Kasumi-1 (cell line): ENCODE measurements at places on chromosomes 7 and 10.

DNA sequence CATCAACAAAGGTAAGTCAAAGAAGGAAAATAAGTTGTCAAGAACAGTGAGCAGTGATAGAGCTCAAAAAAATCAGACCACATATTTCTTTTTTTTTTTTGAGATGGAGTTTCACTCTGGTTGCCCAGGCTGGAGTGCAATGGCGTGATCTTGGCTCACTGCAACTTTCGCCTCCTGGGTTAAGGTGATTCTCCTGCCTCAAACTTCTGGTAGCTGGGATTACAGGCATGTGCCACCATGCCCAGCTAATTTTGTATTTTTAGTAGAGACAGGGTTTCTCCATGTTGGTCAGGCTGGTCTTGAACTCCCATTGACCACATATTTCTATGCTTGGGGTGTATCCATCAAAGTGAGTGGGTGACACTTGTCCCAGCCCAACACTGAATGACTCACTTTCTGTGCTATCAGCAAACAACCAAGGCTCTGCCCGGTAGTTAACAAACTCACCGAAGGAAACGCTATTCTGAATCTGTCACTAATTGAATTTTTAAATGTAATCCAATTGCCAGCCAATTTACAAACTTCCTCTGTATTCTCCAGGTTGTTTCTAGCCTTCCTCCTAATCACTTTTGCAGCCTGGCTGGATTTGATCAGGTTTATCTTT is 19.6 kb upstream of the SMNDC1 start:
- DNase-seq, result no peak

DNA sequence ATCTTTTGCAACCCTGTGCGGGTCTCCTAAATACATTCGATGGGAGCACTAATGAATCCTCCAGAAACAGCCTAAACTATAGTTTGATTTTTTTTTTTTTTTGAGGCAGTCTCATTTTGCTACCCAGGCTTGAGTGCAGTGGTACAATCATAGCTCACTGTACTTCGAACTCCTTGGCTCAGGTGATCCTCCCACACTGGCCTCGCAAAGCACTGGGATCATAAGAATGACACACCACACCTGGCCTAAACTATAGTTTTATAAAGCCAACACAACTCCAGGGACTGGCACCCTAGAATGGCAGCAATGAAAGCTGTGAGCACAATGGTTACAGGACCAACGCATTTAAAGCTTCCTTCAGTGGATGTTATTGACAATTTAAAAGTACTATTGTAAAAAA is 14.5 kb upstream of the JMJD1C start:
- DNase-seq, result no peak

DNA sequence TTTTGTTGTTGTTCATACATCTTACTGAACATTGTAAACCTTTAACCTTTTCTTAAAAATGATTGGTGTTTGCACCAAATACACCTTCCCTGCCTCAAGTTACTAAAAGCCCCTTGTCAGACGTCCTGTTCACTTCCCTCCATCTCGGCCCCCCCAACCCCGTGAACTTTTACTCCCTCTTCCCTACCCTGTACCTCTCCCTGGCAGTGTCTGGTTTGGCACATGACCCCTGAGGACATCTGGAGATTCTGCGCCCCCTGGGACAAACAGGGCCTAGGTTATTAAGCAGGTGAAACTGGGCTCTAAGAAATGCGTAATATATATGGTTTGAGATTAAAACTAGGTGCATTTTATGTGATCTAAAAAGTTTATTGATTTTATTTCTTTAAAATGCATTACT is 1.4 kb downstream of the PPP2R2D start:
- no peak for DNase-seq

- DNase-seq, result no peak
Observed at GRCh38 chr7:146172112-146172511, 55.5 kb downstream of the CNTNAP2 start.

DNA sequence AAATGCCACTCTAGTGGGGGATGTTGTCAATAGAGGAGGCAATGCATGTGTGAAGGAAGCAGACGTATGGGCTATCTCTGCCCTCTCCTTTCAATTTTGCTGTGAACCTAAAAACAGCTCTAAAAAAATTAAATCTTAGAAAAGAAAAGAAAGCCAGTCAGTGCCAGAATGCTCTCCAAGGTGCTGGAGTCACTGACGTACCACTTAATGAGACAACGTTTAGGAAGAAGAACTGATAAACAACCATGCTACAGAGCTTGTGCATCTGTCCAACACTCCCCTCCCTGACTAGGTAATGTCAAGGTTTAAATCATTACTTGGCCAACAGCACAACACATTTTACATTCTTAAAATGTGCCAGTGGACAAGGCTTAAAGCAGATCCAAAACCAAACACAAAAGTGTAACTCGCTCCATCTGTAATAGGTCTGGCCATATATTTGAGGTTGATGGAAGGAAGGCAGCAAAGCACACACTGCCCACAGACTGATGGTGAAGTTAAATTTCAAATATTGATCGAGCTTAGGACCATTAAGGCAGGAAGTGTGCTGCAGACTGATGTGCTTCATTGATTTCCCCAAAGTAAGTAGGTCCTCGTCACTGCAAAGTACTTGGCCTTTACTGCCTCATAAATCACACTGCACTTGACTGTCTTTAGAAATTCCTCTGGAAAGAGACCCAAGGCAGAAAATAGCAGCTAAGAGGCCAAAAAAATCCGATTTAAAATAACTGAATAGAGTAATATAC is 15.5 kb downstream of the ARMH3 start:
- peak; percentile 29 for DNase-seq

DNA sequence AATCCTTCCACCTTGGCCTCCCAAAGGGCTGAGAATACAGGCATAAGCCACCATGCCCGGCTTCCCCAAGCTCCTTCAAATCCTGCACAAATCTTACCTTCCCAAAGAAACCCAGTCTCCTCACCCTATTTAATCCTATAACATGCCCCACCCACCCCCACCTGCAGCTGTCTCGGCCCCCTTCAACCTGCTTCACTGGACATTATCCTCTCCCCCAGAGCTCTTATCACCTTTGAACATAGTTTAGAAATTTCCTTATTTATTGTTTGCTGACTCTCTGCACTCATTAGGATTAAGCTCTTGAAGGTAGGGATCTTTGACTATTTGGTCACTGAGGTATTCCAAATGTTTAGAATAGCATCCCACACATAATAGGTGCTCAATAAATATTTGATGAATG is 3.5 kb downstream of the ZNF467 start:
- DNase-seq, result no peak

GRCh38 chr7:118194571-118194970 is 10.6 kb downstream of the LSM8 start:
- no peak for DNase-seq

- DNase-seq, result no peak
Observed at GRCh38 chr10:103872137-103872931, 17.0 kb upstream of the SH3PXD2A start.

GRCh38 chr10:110535958-110536891 is 31.3 kb upstream of the SMC3 start:
- peak; percentile 81 for DNase-seq

- DNase-seq, result no peak
Observed at GRCh38 chr10:24902400-24902728, 50.0 kb downstream of the PRTFDC1 start.

GRCh38 chr10:132722394-132723329 is 63.3 kb downstream of the NKX6-2 start:
- DNase-seq, result no peak

DNA sequence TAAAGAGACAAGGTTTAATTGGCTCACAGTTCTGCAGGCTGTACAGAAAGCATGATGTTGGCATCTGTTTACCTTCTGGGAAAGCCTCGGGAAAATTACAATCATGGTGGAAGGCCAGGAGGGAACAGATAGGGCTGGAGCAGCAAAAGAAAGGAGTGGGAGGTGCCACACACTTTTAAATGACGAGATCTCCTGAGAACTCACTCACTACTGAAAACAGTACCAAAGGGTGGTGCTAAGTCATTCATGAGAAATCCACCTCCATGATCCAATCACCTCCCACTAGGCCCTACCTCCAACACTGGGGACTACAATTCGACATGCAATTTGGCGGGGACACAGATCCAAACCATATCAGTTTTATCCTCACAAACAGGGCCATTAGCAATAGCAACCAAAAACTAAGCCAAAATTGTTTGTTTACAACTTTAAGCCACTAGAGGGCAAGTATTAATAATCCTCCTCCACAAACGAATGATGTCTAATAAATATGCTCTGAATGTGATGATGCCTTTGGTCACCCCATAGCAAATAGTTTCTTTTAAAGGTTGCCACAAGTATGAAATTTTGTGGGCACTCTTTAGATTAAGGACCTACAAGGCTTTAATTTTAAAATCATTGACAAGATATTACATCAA is 129.2 kb upstream of the NRBF2 start:
- peak; percentile 25 for DNase-seq

- no peak for DNase-seq
Observed at GRCh38 chr10:986137-986825, 2.0 kb upstream of the GTPBP4 start.

DNA sequence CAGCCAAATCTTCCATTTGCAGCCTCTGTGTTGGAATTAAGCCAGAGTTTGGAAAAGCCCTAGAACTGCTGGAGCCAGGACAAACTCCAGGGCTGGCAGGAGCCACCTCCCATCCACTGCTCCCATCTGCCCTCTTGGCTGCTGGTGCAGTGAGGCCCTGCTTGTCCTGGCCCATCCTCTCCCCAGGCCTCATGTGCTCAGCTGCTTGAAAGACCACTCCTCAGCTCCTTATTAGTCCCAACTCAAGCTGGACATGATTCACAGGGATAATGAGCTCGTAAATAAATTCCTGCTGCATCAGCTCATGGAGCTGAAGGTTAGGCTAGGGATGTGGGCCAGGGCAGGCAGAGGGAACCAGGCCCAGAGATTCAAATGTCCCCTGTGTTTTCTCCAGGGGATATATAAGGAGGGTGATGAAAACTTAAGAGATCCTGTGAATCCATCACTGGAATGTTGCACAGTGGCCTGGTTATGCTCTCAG is 282.8 kb downstream of the RPS24 start:
- no peak for DNase-seq

GRCh38 chr10:103256613-103257012 is 10.9 kb downstream of the RPEL1 start:
- DNase-seq, result no peak

GRCh38 chr7:148791546-148791945 is 92.5 kb downstream of the EZH2 start:
- no peak for DNase-seq

DNA sequence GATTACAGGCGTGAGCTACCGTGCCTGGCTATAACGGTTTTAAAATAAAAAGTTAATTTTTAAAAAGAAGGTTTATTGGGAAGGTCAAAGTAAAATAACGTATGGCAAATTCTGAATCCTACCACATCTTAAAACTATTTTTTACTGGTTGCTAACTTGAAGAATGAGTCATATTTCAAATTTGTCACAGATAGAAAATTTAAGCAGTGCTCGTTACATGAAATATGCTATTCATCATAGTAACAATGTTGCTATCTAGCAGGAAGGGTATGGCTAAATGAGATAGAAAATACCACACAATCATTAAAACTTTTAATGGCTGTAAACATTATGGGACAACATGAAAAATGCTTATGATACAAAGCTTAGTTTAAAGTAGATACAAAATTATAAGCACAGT is 500.5 kb downstream of the PHTF2 start:
- no peak for DNase-seq

- DNase-seq, result no peak
Observed at GRCh38 chr10:7046615-7047014, 364.2 kb downstream of the SFMBT2 start.

GRCh38 chr7:49894543-49894942 is 121.1 kb downstream of the VWC2 start:
- DNase-seq, result no peak

- no peak for DNase-seq
Observed at GRCh38 chr7:34991938-34992840, 45.1 kb downstream of the DPY19L1 start.

DNA sequence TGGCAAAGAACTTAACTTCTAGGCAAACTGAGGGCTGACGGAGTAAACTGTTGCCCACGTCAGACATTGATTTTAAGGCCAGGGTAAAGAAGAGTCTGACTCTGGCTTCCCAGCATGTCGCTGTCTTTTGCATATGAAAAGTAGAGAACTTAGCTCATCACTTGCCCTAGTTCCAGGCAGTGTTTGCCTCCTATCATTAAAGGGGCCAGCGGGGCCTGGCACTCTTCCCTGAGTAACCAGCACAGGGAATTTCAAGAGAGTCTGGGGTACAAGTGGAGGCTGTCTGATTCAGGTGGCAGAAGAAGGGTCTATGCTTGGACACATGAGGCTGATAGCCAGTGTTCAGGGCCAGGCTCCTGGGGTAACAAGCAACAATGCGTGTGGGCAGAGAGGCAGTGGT is 4.8 kb downstream of the DENND2A start:
- DNase-seq, result no peak

DNA sequence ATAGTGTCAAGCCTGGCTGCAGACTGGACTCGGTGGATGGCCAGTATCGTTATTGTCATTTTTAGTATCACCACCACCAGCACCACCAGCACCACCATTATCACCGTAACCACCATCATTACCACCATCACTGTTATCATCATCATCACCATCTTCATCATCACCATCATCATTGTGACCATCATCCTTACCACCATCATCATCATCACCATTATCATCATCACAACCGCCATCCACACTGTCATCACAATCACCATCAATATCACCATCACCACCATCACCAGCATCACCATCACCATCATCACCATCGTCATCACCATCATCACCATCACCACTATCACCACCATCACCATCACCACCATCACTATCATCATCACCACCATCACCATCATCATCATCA is 65.6 kb downstream of the FOXL3 start:
- no peak for DNase-seq

GRCh38 chr7:157849726-157850125 is 512.9 kb downstream of the DNAJB6 start:
- DNase-seq, result no peak

DNA sequence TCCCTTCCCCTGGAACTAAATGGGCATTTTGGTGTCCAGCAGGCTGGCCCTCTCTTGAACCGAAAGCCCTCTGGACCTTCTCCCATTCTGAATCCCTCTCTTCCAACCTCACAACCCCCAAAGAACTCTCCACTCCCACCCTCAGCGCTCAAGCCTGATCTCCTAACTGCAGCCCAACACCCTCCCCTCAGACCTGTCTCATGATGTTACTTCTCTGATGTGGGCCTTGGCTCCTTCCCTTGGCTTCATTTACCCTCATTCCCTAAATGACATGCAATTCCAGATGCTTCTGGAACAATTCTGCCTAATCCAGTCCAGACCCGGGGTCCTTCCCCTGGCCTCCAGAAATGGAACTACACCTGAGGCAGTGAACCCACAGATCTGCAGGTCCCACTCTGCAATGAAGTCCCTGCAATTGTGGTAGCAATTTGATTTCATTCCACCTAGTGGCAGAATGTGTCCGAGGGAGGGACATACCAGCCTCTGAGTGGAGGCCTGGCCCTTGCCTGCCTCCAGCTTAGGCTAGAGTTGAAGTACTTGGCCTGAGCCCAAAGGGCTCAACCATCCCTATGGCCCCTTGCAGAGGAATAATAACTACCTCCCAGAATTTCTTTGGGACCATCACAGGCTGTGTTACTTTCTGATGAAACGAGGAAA is 4.1 kb upstream of the CEP41 start:
- DNase-seq, result no peak

- no peak for DNase-seq
Observed at GRCh38 chr10:35885076-35885475, 243.0 kb upstream of the FZD8 start.

GRCh38 chr7:74443543-74444247 is 10.0 kb upstream of the GTF2IRD1 start:
- DNase-seq, result no peak
